ENCODE measurements at places on chromosomes 5 and 9. TPM values are rescaled to one million over a fixed set of nuclear protein-coding genes. Genes with fewer than 3 reads are reported as not detected.

The GPR150 gene
- 0.29 TPM for total RNA-seq

The CENPP gene
- total RNA-seq = 11.6 TPM

The SCGB3A1 gene
- not detected for total RNA-seq

The RAB3C gene
- not detected for total RNA-seq

The SLC36A2 gene
- not detected for total RNA-seq

The PDCD1LG2 gene
- total RNA-seq = 16.1 TPM

The KIF20A gene
- 63.7 TPM for total RNA-seq

The STK32A gene
- total RNA-seq = not detected

The SHOC1 gene
- total RNA-seq = not detected

The IARS1 gene
- 302 TPM for total RNA-seq

The PCDHGC3 gene
- 19.6 TPM for total RNA-seq

The SPINK1 gene
- total RNA-seq = not detected

The KCNV2 gene
- total RNA-seq = not detected

The LCN1 gene
- not detected for total RNA-seq

The SH3RF2 gene
- total RNA-seq = 1.7 TPM

The C9orf50 gene
- total RNA-seq = not detected

The FRMPD1 gene
- total RNA-seq = not detected

The SKIC3 gene
- 201 TPM for total RNA-seq

The TRMO gene
- 14.8 TPM for total RNA-seq

The KCTD16 gene
- 0.27 TPM for total RNA-seq

The DBH gene
- not detected for total RNA-seq

The ELOVL7 gene
- total RNA-seq = 0.13 TPM

The SYNPO gene
- total RNA-seq = 25.9 TPM

The RFESD gene
- total RNA-seq = 1.2 TPM

The CCL28 gene
- 2.4 TPM for total RNA-seq

The LHX2 gene
- total RNA-seq = not detected

The LCP2 gene
- 1.2 TPM for total RNA-seq

The IFNB1 gene
- total RNA-seq = not detected

The CMYA5 gene
- 0.13 TPM for total RNA-seq

The ANP32B gene
- total RNA-seq = 30.7 TPM

The C1QTNF3 gene
- 0.80 TPM for total RNA-seq

The ZNF474 gene
- 0.22 TPM for total RNA-seq

The CCDC107 gene
- total RNA-seq = 7.0 TPM

The CCL27 gene
- total RNA-seq = not detected
